ENCODE measurements at places on chromosomes 16 and 17.

DNA sequence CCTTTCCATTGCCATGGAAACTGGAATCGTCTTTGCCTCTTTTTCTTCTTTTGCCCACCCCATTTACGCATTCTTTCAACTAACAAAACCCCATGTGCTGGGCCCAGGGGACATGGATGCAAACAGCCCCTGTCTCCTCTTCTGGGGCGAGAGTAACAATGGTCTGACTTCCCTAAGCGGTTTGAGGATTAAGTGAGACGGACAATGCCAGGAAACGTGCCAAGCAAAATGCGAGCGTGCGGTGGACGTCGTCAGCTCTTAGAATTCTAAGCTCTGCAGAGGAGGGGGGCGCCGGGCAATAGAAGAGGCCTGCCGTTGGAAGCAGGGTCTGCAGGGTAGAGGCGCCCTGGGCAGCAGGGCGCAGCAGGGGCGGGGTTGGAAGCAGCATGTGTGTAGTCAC, 42.4 kb upstream of the JPH3 start:
- no peak for DNase-seq

- no peak for DNase-seq
Observed at GRCh38 chr17:14209215-14209614, 27.4 kb downstream of the CDRT15 start.

DNA sequence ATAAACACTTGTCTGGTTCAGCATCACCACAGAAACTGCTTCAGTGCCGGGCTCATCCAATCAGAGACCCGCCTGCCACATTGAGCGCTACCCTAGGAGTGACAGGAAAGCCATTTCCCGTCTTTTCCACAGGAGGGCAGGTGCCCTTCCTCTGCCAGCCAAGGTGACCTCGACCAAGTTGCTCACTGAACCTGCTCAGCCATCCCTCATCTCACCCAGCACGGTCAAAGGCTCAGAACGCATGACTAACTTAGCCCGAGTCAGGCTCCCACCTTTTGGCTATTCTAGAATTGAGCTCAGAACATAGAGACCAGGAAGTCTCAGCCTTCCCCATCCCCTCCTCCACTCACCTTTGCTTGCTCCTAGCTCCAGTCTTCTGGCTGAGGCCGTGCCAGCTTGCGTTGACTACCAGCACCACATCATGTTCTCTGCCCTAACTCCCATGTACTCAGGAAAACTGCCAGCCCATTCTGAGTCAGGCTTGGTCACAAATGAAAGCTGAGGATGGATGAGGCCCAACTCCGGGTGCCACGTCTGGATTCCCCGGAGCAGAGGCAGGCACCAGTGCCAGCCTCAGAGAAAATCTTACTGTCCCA, 15.6 kb downstream of the MRPS23 start:
- no peak for DNase-seq

- no peak for DNase-seq
Observed at GRCh38 chr17:64006361-64007088, 8.4 kb downstream of the PRR29 start.

DNA sequence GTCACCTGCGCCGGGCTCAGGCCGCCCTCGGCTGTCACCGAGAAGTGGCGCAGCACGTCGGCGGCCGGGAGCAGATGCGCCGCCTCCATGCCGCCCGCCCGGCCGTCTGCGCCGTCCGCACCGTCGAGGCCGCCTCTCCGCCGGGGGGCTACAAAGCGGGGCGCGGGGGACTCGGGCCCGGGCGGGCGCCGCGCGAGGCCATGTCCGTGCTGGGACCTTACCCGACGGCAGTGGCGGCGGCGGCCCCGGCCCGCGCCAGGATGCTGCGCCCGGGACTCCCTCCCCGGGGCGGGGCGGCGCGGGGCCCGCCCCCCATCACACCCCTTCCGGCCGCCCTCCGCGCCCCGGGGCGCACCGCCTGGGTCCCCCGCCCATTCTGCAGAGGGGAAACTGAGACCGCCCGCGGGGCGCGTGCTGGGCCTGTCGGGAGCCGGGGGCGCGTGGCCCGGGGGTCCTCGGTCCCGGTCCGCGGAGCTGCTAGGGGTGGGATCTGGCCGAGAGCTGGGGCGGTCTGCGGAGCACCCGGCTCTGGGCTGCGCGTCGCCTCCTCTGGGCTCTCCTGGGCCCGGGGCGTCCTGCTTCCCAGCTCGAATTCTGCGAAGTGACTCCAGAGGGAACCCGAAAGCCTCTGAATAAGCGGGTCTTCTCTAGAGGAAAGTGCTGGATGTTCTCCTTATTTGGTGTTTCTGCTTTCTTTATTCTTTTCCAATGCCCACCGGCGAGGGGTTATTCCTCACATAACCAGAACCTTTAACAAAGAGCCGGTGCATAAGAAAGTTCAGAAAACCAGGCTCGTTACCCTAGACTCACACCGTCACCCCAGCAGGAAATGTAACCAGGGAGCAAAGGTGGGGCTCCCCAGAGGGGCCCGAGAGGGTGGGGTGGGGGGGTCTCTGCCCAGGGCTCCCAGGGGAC, at the start of gene ATP2A3:
Gene ATP2A3, minus strand, starts transcription at position 235 of the 915 bp plus-strand sequence. Its CDS starts 146 bp downstream, at position 89.
- peak; percentile 47 for DNase-seq

DNA sequence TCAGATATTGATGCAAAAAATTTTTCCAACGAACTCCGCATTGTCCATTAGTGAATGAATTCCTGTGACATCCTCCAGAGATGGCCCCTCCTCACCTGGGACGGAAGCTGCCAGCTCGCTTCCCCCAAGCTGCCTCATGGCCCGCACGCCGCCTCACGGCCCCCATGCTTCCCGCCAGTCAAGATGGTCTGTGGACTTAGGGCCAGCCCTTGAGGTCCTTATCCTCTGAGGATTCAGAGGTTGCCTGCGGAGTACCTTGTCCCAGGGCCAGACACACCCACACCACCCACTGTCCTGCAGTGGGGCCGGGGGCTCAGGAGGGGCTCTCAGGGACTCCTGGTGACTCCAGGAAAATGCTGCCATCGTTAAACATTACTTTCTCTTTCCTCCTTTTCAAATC, 73.6 kb downstream of the SEC14L1 start:
- no peak for DNase-seq

GRCh38 chr16:69829338-69829737, 67.2 kb downstream of the WWP2 start:
- DNase-seq: no peak

Measured in naive thymus-derived CD8-positive, alpha-beta T cell (primary cell).